Stimulated activated CD4-positive, alpha-beta T cell treated with anti-CD3 and anti-CD28 coated beads, TNF-alpha, amount 100 ng/mL, for 48 hours (primary cell): ENCODE measurements at places on chromosomes 2 and 18.

DNA sequence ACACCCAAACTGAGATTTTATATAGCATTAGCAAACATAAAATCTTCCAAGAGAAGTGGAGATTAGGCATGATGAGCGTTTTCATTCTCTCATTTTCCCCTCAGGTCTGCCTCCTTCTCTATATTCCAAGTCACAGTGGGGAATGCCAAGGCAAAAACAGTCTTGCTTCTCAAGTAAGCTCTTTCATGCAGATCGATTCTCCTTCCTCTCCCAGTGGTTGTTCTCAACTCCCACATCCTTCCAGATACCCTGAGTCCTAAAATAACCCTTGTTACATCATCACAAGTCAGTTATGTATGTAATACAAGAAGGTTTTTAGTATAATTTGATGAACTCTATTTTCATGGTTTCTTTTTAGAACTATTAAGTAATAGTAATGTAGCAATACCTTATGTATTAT is 150.6 kb downstream of the TXNL1 start:
- no peak for DNase-seq

GRCh38 chr2:109594246-109594885 is 19.4 kb downstream of the SEPTIN10 start:
- DNase-seq: no peak

DNA sequence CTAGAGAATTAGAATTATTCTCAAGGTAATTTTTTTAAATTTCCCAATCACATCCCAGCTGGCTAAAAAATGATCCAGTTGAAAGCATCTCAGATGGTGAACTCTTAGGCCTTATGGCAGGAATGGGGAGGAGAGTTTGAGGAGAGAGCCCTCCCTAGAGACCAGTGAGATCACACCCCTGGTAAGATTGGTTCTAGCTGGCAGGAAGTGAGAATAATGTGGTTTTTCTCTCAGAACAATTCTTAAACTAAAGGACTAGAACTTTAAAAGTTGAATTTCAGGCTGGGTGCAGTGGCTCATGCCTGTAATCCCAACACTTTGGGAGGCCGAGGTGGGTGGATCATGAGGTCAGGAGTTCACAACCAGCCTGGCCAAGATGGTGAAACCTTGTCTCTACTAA is 120.2 kb downstream of the MYO3B start:
- DNase-seq: no peak

GRCh38 chr2:21396252-21396651 is 272.5 kb downstream of the TDRD15 start:
- no peak for DNase-seq

DNA sequence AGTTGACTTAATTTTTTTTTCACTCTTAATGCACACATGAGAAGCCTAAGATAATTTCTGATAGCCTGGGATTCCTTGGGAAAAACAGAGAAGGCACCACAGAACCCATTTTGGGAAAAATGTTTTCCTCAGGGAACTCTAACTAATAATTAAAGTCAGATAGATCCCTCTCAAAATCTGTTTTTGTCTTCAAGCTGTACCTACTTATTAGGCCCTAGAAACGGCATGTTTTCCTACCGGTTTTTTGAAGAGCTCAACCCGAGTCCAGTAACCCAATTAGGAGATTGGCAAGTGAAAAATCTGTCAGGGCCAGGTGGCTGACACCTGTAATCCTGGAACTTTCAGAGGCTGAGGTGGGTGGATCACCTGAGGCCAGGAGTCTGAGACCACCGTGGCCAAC is 16.1 kb upstream of the PDK1 start:
- no peak for DNase-seq

- DNase-seq: no peak
These were observed 368.6 kb downstream of the EIPR1 start for GRCh38 chr2:3009005-3009404.

- DNase-seq: no peak
These were observed 69.6 kb downstream of the MDH1 start for GRCh38 chr2:63658176-63658968.

DNA sequence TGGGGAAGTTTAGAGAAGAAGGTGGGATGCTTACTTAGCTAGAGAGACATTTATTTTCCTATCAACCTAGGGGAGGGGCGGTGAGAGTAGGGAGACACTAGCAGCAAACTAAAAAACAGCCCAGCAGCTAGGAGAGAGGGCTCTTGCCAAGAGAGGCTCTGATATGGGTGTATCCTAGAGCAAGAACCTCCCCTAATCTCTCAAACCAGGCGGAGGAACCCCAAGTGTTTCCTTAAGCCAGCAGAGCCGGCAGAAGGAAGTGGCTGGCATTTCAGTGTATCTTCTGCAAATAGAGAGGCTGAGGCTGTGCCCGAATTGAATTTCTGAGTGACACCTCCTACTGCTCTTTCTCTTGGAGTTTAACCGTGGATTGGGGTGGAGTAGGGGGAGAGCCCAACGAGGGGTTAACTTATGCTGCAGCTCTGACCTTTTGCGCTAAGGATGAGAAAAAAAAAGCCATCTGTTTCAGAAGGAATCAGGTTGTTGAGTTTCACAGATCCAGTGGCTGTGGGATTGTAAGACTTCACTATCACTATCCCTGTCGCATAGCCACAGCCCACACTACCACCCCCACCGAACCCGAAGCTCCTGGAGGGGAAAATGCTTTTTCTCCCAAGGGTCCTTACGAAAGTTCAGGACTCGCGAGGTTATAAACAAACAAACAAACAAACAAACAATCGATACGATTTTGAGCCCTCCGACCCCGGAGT is 1.4 kb downstream of the ST8SIA5 start:
- no peak for DNase-seq

GRCh38 chr2:59425247-59425646 is 1128.2 kb downstream of the BCL11A start:
- DNase-seq: no peak

DNA sequence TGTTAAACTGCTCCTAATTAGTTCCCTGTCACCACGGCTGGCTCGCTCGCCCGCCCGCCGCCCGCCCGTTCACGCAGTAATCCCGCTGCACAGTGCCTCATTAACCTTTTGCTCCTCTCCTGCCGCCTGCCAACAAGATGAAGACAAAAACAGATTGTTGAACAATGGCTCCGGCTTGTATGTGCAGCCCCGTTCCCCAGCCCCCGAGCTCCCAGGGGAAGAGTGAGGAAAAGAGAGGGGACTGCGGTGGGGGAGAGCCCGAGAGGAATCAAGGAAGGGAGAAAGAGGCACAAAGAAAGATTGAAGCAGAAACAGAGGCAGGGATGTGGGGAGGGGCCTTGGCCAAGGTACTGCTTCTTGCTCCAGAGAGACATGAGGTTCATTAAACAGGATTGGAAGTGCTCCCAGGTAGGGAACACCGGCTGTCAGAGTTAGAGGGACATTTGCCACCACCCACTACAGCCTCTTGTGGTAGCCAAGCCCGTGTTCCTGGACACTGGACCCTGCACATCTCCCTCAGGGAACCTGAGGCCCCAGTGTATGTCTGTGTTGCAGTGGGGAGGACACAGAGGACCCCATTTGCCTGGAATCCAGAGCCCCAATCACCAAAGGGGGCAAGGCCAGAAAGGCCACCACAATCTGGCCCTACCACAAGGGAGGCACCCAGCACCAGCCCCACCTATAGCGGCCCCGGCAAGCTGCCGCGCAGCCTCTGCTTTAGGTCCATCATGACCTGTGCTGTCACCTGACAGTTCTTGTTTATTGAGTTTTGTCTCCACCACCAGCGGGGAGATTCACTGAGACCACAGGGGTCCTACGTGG is 38.1 kb downstream of the EMX1 start:
- DNase-seq: no peak

- DNase-seq: no peak
These were observed 47.8 kb downstream of the PHLPP1 start for GRCh38 chr18:62763101-62763521.

GRCh38 chr2:196372811-196373664 is 201.7 kb upstream of the STK17B start:
- no peak for DNase-seq

DNA sequence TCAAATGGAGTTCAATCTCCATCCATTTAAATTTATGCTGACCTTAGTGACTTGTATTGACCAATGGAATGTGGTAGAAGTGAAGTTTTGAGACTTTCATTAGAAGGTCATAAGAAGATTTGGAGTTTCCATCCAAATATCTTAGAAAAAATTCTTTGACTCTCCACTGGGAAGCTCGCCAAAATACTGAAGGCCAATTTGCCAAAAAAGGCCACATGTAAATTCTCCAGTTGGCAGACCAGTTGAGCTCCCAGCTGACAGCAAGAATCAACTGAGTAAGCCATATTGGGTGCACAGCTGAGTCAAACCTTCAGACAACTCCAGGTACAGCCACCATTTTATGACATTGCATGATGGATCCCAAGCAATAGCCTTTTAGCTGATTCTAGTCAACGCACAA is 228.3 kb upstream of the SETBP1 start:
- no peak for DNase-seq

DNA sequence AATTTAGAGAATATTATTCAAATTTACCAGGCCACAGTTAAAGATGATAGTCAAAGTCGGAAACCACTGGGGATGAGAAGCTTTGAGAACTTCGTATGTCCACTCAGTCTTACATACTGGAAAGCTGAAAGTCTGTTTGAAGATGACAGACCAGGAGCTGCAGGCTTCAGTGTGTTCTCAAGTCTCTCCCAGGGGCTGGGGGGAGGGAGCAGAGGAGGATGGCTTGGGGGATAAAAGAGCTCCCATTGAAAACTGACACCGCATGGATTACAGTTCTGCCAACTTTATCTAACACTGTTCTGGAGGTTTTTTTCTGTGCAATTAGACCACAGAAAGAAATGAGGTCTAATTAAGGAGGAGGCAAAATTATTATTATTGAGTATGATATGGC is 170.5 kb upstream of the ALKAL2 start:
- no peak for DNase-seq

DNA sequence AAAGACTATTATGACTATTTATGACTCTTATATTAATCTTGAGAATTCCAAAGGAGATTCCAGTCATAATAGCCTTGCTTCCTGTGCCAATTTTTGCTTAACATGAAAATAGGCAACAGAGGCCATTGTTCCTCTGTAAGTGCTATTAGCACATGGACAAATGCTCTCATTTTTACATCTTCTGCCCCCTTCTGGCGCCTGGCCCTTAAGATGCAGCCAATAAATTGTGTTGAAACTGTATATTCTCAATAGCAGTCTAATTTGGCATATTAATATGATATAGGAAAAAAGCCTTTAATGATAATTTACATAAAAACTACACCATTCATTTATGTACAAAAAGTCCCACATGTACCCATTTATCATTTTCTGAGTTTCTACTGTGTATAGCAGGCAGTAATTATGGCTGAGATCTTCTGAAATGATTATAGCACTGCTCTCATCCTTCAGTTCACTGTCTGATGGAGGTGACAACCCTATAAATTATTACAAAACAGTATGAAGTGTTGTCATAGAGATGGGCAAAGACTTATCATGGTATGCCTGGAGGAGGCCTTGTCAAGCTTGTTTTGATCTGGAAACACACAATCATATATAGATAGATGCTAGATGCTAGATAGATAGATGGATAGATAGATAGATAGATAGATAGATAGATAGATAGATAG is 613.3 kb downstream of the TSN start:
- DNase-seq: no peak

- DNase-seq: no peak
These were observed 9.3 kb upstream of the ERBB4 start for GRCh38 chr2:212547716-212548454.

DNA sequence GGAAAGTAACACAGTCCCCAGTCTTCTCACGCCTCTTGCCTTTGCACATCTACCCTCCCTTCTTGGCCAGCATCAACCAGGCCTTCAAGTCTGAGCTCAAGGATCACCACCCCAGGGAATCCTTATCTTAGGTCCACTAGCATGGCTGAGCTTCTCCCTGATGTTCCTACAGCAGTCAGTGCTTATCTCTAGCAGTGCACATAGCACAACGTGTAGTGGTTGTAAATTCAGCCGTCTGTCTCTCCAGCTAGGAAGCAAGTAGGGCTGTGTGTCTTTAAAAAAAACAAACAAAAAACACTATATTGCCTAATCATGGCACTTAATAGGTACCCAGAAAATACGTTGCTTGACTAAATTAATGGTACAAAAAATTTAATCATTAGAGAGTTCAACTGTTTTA is 29.2 kb downstream of the KCNG3 start:
- DNase-seq: no peak

GRCh38 chr2:231965102-231965501 is 3.6 kb downstream of the DIS3L2 start:
- no peak for DNase-seq

DNA sequence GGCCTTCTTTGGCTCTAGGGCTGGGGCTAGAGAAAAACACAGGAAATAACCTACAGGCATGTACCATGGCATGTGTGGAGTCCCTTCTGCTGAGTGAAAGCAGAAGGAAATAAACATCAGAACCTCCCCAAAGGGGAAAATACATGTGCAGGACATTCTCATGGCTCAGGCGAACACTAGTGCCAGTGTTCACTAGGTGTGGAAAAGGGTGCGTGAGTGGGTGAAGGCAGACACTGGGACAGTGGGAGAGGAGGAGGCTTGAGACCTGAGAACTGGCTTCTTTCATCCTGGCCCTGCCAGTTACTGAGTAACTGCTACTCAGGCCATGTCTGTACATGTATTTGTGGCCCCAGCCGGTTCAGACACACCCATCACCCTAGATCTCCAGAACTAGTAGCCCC is 268.2 kb downstream of the PRKCE start:
- DNase-seq: no peak

- DNase-seq: no peak
These were observed 62.0 kb downstream of the MTCL1 start for GRCh38 chr18:8767340-8767739.

- no peak for DNase-seq
These were observed 3.2 kb upstream of the DDX1 start for GRCh38 chr2:15588329-15588919.

DNA sequence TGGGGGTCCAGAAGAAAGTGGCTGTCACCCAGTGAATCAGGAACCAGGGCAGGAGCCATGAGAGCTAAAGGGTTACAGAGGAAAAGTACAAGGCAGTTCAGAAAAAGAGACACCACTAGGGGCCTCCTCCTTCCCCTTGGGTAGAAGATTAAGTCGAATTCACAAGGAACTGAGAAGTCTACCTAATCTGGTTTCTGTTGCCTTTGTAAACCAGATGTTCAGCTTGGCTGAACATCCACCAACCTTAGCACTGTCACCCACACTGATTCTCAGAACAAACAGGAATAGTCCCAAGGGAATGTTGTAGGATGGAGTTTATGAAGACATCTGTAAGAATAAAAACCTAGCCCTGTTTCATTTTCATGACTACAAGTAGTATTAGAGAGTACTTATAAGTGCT is 90.4 kb upstream of the NOSTRIN start:
- DNase-seq: no peak

GRCh38 chr18:79795446-79795845 is 2.3 kb upstream of the KCNG2 start:
- no peak for DNase-seq

DNA sequence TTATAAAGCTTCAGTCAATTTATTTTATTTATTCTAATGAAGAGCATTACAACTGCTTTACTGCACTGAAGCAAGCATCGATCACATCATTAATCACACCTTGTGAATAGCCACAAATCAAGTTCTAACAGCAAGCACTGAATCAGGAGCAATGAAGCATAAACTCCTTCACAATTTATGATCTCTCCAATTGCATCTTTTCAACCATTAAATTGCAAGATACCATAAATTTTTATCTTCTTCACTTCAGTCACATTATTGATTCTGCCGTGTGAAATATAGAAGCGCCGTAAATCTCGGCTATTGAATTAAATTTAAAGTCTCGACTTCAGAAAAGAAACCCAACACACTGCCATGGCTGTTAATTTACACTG is 298.7 kb downstream of the CDCA7 start:
- no peak for DNase-seq
